ENCODE measurements at places on chromosomes 12 and 14.
A peak's percentile ranks its signal among the peaks of the same experiment; 100 is the strongest.

DNA sequence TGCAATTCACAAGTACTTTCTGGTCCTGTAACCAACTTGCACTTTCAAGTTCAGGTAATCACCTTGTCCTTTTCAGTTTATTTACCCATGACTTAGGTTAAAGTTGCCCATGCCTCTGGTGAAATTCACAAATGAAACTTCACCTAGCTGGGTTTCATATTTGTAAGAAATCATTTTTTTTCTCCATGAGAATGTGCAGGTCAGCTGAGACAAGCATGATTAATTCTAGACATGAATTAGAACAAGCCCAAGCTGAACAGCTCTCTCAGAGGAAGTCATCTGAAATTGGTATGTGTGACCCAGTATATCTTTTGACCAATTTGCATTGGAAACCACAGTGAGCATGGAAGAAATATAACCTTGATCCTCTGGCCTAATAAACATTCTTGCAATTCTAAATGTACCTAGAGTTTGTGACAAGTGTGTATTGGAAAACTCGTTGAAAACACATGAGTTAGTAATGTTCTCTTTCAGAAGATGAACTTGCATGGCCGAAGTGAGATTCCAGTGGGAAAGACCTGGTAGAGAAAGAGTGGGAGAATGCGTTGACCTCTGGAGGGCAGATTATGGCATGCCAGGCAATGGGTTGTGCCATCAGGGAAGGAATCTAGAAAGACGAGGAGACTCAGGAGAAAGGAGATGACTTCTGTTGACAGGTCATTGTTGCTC, 486.5 kb downstream of the ZFP36L1 start:
- no peaks in the 10 kb centered on the region for H3K36me3 ChIP-seq
- H3K4me3 ChIP-seq = no peak overlapping the region
- DNase-seq = no peak
- H3K4me1 ChIP-seq = no peaks in the 10 kb centered on the region

DNA sequence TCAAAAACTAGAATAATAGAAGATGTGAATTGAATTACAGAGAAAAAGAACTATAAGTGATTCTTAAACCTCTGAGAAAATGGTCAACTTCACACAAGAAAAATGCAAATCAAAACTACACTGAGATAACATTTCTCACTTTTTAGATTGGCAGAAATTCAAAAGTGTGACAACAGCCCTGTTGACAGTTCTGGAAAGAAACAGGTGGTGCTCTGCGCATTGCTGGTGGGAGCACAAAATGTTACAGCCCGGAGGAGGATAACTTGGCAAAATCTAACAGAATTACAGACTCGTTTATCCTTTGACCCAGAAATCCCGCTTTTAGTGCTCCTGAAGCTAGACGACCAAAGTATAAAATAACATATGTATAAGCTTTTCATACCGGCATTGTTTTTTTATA, 222.5 kb upstream of the CNTN1 start:
- H3K36me3 ChIP-seq = no peaks in the 10 kb centered on the region
- H3K27ac ChIP-seq = no peak overlapping the region
- H3K27me3 ChIP-seq = no peaks in the 10 kb centered on the region
- H3K4me1 ChIP-seq = no peaks in the 10 kb centered on the region
- DNase-seq = no peak
- H3K4me3 ChIP-seq = no peak overlapping the region

DNA sequence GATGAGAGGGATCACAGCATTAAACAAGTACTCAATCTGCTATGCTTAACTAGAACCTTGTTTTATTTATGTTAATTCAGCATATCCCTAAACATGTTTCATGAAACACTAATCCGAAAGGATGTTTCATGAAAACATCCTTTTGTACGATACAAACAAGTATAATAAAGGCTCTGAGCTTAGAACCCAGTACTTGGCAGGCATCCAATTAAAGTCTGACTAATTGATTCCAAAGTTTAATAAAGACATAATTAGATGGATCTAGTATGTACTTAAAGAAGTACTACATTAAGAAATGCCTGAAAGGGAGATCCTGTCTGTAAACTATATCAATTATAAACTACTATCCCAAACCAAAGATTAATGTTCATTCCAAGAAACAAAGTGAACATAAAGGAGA, 51.8 kb downstream of the SCAF11 start:
- peaks cover 41% of the 10 kb centered on the region for H3K36me3 ChIP-seq
- H3K4me3 ChIP-seq = no peak overlapping the region
- no peaks in the 10 kb centered on the region for H3K4me1 ChIP-seq

- no peak overlapping the region for H3K4me3 ChIP-seq
- no peak overlapping the region for H3K27ac ChIP-seq
- no peaks in the 10 kb centered on the region for H3K4me1 ChIP-seq
- H3K36me3 ChIP-seq = no peaks in the 10 kb centered on the region
- no peaks in the 10 kb centered on the region for H3K27me3 ChIP-seq
- DNase-seq = no peak
These were observed 307.5 kb downstream of the EMP1 start for GRCh38 chr12:13504074-13504473.

- H3K4me1 ChIP-seq = peaks cover 26% of the 10 kb centered on the region
- H3K27ac ChIP-seq = peak overlapping the region; percentile 60
- H3K27me3 ChIP-seq = no peaks in the 10 kb centered on the region
- peaks cover 34% of the 10 kb centered on the region for H3K36me3 ChIP-seq
These were observed 56.3 kb downstream of the NIN start for GRCh38 chr14:50774542-50775267.

- no peaks in the 10 kb centered on the region for H3K36me3 ChIP-seq
- no peak for DNase-seq
These were observed 1.2 kb downstream of the KCNK10 start for GRCh38 chr14:88321692-88322503.

DNA sequence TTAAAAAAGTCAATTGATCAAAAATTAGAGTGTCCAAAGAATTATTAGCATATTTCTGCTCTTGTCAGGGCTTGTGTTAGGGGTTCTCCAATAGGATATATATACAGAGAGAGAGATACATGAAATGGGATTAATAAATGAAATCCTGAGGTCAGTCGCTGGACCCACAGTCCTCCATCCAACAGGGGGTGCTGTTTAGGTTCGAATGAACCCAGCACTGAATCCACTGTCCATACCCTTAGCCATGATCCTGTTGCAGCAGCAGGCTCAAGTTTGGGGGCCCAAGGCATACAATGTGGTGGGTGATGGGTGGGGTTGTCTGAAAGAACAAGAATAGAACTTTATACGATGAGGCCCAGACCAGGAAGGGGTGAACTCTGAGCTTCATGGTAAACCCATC, 780 bp upstream of the MYO1H start:
- H3K4me1 ChIP-seq = no peaks in the 10 kb centered on the region
- no peak for DNase-seq
- no peak overlapping the region for H3K27ac ChIP-seq
- no peaks in the 10 kb centered on the region for H3K36me3 ChIP-seq

DNA sequence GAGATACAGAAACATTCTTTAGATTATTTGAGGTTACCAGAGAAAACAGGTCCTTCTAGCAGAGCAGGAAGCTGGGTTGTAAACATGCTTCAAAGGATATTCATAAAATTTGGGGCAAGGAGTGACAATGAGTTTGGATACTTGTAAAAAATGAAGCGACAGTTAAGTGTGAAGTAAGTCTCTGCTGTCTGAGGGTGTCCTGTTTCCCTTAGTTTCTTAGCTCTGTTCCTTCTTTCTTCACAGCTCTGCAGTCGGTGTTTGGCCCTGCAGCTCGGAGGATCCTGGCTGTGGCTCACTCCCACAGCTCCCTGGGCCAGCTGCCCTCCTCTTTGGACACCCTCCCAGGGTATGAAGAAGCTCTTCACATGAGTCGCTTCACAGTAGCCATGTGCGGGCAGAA, 10.8 kb downstream of the TMEM52B start:
- no peaks in the 10 kb centered on the region for H3K36me3 ChIP-seq
- no peak overlapping the region for H3K4me3 ChIP-seq
- no peak for DNase-seq
- no peak overlapping the region for H3K27ac ChIP-seq

- H3K27me3 ChIP-seq = no peaks in the 10 kb centered on the region
- H3K27ac ChIP-seq = peak overlapping the region; percentile 60
- H3K4me1 ChIP-seq = peaks cover 49% of the 10 kb centered on the region
- H3K4me3 ChIP-seq = no peak overlapping the region
These were observed 4.6 kb upstream of the SELPLG start for GRCh38 chr12:108638141-108638827.

- peak overlapping the region; percentile 71 for H3K27ac ChIP-seq
- H3K36me3 ChIP-seq = no peaks in the 10 kb centered on the region
- H3K27me3 ChIP-seq = no peaks in the 10 kb centered on the region
- H3K4me1 ChIP-seq = no peaks in the 10 kb centered on the region
- no peak overlapping the region for H3K4me3 ChIP-seq
These were observed 89.3 kb downstream of the OSBPL8 start for GRCh38 chr12:76470028-76470939.

DNA sequence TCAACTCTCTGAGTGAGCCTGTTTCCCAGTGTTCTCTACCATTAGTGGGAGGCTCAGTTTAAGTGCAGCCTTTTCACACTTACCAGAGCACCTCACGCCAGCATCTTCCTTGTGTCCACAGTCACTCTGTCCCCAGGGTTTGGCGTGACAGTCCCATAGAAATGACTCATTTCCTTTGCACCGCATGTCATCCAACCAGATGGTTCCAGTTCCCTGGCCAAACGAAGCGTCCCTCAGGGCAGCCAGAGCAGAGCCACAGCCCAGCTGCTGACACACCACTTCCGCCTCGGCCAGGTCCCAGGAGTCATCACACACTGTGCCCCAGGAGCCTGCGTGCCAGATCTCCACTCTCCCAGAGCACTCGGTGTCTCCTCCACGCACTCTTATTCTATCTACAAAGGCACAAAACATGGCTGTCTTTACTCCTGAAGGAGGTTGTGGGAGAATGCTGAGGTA, 65.4 kb downstream of the ACSM4 start:
- H3K36me3 ChIP-seq = no peaks in the 10 kb centered on the region
- H3K27me3 ChIP-seq = no peaks in the 10 kb centered on the region
- no peaks in the 10 kb centered on the region for H3K4me1 ChIP-seq

GRCh38 chr14:77260631-77261030, 10.4 kb downstream of the NGB start:
- no peak overlapping the region for H3K27ac ChIP-seq
- H3K4me1 ChIP-seq = no peaks in the 10 kb centered on the region
- H3K27me3 ChIP-seq = no peaks in the 10 kb centered on the region
- no peak overlapping the region for H3K4me3 ChIP-seq
- no peak for DNase-seq
- no peaks in the 10 kb centered on the region for H3K36me3 ChIP-seq

DNA sequence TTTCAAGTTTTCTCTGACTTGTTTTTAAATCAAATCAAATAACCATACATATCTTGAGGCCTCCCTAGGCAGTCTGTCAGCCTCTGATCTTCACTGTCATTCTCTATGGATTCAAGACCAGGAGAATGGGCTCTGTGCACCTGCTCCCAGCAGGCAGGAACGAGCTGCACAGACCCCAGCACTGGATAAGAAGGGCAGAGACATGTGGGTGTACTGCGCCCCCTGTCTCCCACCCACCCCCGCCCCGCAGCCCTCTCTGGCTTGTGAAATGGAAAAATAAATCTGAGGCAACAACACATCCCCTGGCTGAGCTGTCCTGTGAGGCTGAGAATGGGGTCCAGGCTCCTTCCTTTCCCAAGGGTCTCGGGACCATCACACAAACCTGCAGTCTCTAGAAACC, 26.3 kb downstream of the CLMN start:
- no peaks in the 10 kb centered on the region for H3K36me3 ChIP-seq
- no peaks in the 10 kb centered on the region for H3K4me1 ChIP-seq
- H3K27ac ChIP-seq = peak overlapping the region; percentile 21
- DNase-seq = no peak
- H3K27me3 ChIP-seq = no peaks in the 10 kb centered on the region

DNA sequence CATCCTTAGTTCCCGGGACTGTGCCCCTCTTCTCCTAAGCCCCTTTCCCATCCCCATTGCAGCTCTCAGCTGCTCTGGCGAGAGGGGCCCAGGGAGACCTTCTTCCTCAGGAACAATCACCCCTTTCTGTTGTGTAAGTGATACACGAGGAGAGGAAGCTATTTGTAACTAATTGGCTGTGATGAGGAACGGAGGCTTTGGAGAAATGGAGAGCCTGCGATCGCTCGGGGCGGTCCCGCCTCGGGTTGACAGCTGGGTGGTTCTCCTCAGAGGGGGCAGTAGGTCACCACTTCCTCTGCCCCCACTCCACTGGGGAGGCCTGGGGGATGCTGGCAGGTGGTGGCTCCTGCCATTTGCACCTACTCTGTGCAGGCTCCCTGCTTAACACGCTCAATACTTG, 6.6 kb upstream of the PGF start:
- no peak overlapping the region for H3K4me3 ChIP-seq
- H3K36me3 ChIP-seq = no peaks in the 10 kb centered on the region
- no peaks in the 10 kb centered on the region for H3K4me1 ChIP-seq
- DNase-seq = no peak

DNA sequence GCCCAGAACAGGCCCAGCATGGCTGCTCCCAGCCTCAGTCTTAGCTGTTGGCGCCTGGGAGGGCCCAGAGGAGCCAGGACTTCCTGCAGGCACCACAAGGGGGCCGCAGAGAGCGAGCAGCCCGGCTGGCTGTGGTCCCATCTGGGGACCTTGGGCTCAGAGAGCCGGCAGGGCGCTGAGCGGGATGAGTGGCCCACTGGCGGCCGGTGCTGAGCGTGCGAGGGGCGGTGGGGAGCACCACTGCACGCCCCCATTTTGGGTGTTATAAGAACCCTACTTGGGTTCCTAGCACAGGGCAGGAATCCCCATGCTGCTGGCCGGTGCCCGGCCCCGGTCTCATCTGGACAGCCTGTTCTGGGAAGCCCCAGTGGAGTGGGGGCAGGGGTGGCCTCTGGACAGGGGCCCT, 25.9 kb upstream of the CRIP2 start:
- H3K4me3 ChIP-seq = no peak overlapping the region
- peak; percentile 78 for DNase-seq
- no peaks in the 10 kb centered on the region for H3K27me3 ChIP-seq
- H3K4me1 ChIP-seq = peaks cover 33% of the 10 kb centered on the region

DNA sequence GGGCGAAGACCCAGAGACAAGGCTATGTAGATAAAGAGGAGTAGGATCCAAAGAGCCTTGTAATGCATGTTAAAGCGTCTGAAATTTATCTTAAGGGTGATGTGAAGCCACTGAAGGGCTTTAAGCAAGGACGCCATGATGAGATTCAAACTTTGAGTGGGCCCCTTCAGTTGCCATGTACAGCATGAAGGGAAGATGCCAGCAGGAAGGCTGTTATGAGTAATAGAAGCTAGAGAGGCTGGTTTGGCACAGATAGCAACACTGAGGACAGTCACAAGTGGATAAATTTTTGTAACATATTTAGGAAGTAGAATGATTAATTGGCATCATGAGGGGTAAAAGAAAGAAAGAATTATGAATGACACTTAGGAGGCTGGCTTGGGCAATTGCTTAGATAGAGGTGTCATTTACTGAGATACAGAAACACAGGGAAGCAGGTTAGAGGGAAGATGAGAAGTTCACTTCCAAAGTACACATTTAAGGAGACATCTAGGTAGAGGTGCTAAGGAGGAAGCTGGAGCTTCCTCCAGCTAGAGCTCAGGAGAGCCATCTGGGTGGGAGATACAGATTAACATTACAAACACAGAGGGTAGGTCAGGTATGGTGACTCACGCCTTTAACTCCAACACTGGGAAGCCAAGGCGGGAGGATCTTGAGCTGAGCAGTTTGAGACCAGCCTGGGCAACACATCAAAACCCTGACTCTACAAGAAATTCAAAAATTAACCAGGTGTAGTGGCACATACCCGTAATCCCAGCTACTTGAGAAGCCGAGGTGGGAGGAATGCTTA, 13.7 kb downstream of the ATG2B start:
- H3K27me3 ChIP-seq = no peaks in the 10 kb centered on the region
- no peak overlapping the region for H3K4me3 ChIP-seq
- no peaks in the 10 kb centered on the region for H3K36me3 ChIP-seq
- DNase-seq = no peak
- H3K27ac ChIP-seq = no peak overlapping the region
- no peaks in the 10 kb centered on the region for H3K4me1 ChIP-seq

GRCh38 chr12:32756476-32757066, 874 bp upstream of the YARS2 start:
- H3K4me3 ChIP-seq = no peak overlapping the region
- no peak overlapping the region for H3K27ac ChIP-seq
- peaks cover 16% of the 10 kb centered on the region for H3K36me3 ChIP-seq
- no peak for DNase-seq
- no peaks in the 10 kb centered on the region for H3K4me1 ChIP-seq
